ENCODE measurements at places on chromosomes 6 and 20. TPM values are rescaled to one million over a fixed set of nuclear protein-coding genes. Genes with fewer than 3 reads are reported as not detected.

The SLC13A3 gene
- 0.78 TPM for polyA plus RNA-seq

The ABHD16B gene
- not detected for polyA plus RNA-seq

The VSX1 gene
- 1.5 TPM for polyA plus RNA-seq

The SLPI gene
- polyA plus RNA-seq, result not detected

The TNFRSF6B gene
- polyA plus RNA-seq, result not detected

The SRMS gene
- not detected for polyA plus RNA-seq

The PDRG1 gene
- 26.0 TPM for polyA plus RNA-seq

The PPP1R3G gene
- 0.55 TPM for polyA plus RNA-seq

The RAMACL gene
- polyA plus RNA-seq, result 27.2 TPM

The BPIFB1 gene
- polyA plus RNA-seq, result not detected

The ZSCAN23 gene
- 1.2 TPM for polyA plus RNA-seq

The SIRPG gene
- 4.9 TPM for polyA plus RNA-seq

The DLL1 gene
- polyA plus RNA-seq, result 0.17 TPM

The ROS1 gene
- polyA plus RNA-seq, result 0.42 TPM
